Activated naive CD8-positive, alpha-beta T cell treated with anti-CD3 and anti-CD28 coated beads, Interleukin-2, amount 10 ng/mL, durations not matched to agents 7 days and 5 days (primary cell): ENCODE measurements at places on chromosomes 16 and 17. TPM values are rescaled to one million over a fixed set of nuclear protein-coding genes. Genes with fewer than 3 reads are reported as not detected.

Gene WNT9B
- total RNA-seq = not detected

Gene OR3A2
- total RNA-seq = 3.9 TPM

Gene CRYBA1
- not detected for total RNA-seq

Gene UBN1
- total RNA-seq = 39.6 TPM

Gene CACNG3
- not detected for total RNA-seq

Gene MSLN
- total RNA-seq = not detected

Gene SHMT1
- 48.1 TPM for total RNA-seq

Gene OR1D2
- not detected for total RNA-seq

Gene TMEM235
- not detected for total RNA-seq

Gene TSEN54
- total RNA-seq = 75.2 TPM

Gene UTS2R
- not detected for total RNA-seq

Gene RGS9
- 2.8 TPM for total RNA-seq
